Stimulated activated CD8-positive, alpha-beta memory T cell treated with anti-CD3 and anti-CD28 coated beads, Interleukin-15, amount 100 ng/mL, for 4 hours (primary cell): ENCODE measurements at places on chromosomes 5 and 9.

GRCh38 chr9:9412241-9412640 lies 1200.6 kb downstream of the PTPRD start:
- no peak for DNase-seq

DNA sequence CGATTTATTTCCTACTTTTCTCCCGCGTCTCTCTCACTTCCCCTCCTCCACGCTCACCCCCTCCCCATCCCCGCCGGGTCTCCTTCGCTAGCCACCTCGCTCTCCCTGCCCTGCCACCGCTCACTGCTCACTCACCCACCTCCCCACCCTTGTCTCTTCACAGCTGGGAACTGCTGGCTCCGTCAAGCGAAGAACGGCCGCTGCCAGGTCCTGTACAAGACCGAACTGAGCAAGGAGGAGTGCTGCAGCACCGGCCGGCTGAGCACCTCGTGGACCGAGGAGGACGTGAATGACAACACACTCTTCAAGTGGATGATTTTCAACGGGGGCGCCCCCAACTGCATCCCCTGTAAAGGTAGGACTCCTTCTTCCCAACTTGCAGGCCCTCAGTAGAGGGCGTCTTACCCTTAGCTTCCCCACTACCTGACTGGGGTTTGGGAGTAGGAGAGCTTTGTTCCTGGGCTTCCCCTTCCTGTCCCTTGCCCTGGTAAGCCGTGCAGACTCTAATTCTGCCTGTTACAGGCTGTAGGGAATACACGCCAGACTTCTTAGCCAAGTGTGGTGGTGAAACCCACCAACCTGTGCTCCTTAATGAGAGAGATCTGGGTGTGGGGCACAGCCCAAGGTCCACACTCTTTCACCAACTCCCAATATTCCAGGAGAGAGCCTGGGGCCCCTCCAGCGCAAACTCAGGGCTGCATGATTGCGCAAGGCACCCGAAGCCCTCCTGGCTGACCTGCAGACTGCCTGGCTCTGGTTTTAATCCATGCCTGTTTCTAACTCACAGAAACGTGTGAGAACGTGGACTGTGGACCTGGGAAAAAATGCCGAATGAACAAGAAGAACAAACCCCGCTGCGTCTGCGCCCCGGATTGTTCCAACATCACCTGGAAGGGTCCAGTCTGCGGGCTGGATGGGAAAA lies 2.5 kb downstream of the FST start:
- no peak for DNase-seq

- DNase-seq = no peak
Measured at GRCh38 chr5:180652771-180653170, 3.4 kb upstream of the FLT4 start.

- DNase-seq = no peak
Measured at GRCh38 chr5:65127161-65127901, 354.4 kb downstream of the ADAMTS6 start.

GRCh38 chr9:114906922-114907571 lies 23.3 kb downstream of the TNFSF8 start:
- DNase-seq = no peak

- DNase-seq = no peak
Measured at GRCh38 chr9:130856474-130856873, 21.4 kb downstream of the ABL1 start.

GRCh38 chr9:110785166-110785565 lies 116.6 kb downstream of the MUSK start:
- DNase-seq = no peak

- no peak for DNase-seq
Measured at GRCh38 chr5:33973271-33973670, 11.2 kb downstream of the SLC45A2 start.
